ENCODE measurements at places on chromosomes 5 and 9. TPM values are rescaled to one million over a fixed set of nuclear protein-coding genes. Genes with fewer than 3 reads are reported as not detected.

STPG3 gene
- not detected for total RNA-seq

RMRP gene
- total RNA-seq = 32,732 TPM

TIMD4 gene
- total RNA-seq = not detected

LCNL1 gene
- not detected for total RNA-seq

NSMF gene
- 20.6 TPM for total RNA-seq

TLX3 gene
- total RNA-seq = not detected

DNA sequence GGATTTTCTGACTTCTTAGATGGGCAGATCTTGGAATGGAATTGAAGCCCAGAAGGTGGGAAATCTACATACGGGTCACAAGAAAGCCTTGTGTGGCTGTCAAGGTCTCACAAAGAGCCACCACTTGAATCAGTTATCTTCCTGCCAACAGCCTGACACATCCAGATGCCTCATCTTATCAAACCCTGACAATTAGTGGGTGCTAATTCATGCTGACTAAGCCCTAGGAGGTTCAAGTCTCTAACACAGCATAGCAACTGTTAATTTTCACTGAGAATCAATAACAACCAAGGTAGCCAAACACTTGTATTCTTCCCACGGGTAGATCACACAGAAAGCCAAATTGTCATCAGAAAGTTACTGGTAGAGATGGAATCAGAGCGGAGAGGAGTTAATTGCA, 222.2 kb downstream of the TMEM167A start:
- DNase-seq = no peak

GRCh38 chr5:1108865-1109174, 3.0 kb downstream of the SLC12A7 start:
- DNase-seq = no peak

GRCh38 chr5:143790457-143791112, 21.4 kb upstream of the HMHB1 start:
- no peak for DNase-seq

DNA sequence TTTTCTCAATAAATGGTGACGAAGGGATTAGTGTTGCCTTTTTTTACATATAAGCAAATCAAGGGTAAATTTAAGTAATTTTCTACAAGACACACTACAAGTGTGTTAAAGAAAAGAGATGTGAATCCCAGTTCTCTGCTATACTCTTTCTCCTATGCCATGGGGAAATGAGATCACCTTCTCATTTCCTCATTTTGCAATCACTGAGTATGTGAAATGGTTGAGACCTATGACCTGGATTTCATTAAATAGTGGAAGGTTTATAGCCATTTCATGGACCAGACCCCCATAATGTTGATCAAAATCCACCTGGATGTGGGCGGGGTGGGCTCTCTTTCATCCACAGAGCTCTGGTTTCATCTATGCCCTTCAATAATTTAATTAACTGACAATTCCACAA, 66.9 kb upstream of the SLIT3 start:
- no peak for DNase-seq

DNA sequence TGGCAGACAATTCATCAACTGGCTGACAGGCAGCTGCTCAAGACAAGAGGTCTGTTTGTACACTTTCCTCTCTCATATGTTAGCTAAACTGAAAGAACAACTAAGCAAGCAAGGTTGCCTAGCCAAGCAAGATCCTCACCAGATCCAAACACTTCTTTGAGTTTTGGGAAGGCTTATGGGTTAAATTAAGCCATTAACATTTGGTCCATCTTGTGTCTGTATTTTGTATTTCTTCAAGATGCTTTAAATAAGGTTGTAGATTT, 170.4 kb upstream of the RAI14 start:
- DNase-seq = no peak

GRCh38 chr9:109504689-109505088, 6.6 kb upstream of the PTPN3 start:
- DNase-seq = no peak

- DNase-seq = no peak
Observed at GRCh38 chr9:107732781-107733522, 243.4 kb upstream of the KLF4 start.

- no peak for DNase-seq
Observed at GRCh38 chr5:142122121-142122520, 13.5 kb downstream of the NDFIP1 start.

DNA sequence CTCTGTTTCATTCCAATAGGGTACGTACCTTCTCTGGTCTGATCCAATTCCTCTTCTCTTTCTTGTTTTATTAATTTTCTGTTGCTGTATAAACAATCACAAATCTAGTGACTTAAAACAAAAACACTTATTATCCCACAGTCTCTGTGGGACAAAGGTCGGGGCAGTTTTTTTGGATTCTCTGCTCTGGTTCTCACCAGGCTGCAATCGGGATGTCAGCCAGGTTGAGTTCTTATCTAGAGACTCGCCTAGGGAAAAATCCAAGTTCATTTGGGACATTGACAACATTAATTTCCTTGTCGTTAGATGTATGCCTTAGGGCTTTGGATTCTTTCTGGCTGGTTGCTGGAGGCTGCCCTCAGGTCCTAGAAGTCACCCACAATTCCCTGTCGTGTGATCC, 430.5 kb upstream of the RORB start:
- no peak for DNase-seq

DNA sequence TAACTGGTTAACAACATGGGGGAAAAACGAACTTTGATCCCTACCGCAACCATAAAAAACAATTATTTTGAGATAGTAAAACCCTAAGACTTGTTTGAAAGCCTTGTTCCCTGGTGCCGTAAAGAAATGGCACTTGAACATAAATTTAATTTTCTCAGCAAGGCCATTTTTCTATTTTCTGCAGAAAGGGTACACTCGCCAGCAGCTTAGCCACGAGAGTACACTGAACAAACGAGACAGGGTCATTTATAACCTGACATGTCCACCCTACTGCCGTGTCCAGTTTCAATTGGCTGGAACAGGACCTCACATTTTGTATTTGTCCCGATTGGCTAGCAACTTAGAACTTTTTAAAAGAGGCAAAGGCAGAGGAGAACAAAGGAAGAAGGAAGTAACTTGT, 26.8 kb downstream of the FBXW11 start:
- DNase-seq = no peak

All from pulmonary artery endothelial cell (primary cell).